RKO (cell line): ENCODE measurements at places on chromosomes 3 and 15.

GRCh38 chr3:155169197-155169596, 89.1 kb downstream of the MME start:
- DNase-seq: no peak

DNA sequence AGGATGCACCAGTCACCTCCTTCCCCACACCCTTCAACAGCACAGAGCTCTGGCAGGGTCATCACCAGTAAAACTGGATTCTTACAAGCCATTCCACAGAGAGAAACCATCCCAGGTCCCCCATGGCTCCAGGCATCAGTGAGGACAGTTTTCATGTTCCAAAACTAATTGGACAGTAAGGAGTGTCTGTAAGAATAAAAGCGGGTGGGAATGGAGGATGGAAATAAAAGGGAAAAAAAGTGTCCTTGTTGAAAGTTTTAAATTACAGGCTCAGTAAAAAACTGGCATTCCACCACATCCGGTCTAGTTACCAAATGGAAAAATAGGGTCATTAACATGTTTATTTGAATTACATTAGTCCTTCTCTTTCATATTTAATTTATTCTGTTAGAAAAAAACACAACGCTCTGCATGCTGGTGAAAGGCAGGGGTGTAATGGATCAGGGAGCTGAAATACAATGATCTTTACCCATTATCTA, 117.4 kb downstream of the TIGIT start:
- DNase-seq: no peak

DNA sequence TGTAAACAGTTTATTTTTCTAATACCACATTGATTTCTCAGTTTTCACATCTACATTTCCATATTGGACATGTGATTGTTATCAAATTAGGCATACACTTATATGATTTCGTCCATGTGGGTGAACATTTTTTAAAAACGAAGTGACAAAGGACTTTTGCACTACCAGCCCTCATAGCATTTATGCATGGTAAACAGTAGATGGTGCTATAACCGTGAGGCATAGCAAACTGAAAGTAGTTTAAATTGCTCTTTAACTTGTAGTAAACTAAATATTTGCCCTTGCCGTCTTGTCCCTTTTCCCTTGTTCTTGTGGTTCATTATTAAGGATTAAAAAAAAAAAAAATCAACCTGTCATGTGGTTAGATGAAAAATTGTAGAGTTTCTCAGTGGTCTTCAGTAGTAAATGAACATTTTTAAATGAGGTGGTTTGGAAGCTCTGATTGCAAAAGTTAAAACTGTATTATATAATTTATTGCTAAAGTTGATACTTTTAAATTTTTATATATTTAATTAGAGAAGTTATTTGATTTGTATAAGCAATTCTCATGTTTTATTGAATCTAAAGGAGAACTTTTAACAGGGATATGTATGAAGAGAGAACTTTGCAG, 24.0 kb downstream of the STX19 start:
- peak; percentile 85 for DNase-seq

- no peak for DNase-seq
Measured at GRCh38 chr3:2851835-2852234, 258.3 kb downstream of the IL5RA start.

DNA sequence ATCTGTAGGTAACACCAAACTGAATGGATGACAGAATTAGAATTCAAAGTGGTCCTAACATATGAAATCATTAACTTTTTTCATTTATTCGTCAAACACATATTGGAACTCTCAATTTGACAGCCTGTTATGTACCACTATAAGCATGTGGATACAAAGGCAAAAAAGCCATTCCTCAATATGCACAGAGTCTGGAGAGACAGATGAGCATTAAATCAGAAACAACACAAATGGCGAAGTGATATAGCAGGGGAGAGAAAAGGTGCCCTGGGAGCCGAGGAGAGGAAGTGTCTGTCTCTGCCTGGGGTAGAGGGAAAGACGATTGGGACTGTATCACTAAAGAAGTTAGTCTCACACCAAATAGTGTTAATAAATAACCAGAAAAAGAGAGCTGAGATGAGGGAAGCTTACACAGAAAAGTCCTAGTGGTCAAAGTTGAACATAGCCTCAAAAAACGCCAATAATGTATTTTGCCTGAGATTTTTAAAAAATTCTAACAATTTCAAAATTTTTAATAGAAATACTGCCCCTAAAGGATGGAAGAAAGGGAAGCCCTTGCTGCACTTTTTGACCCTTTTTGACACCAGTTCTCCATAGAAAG, 417.5 kb downstream of the TUSC7 start:
- peak; percentile 9 for DNase-seq
